Stimulated activated CD4-positive, alpha-beta T cell treated with anti-CD3 and anti-CD28 coated beads, TNF-alpha, amount 100 ng/mL, for 4 hours (primary cell): ENCODE measurements at places on chromosomes 13 and 19.

DNA sequence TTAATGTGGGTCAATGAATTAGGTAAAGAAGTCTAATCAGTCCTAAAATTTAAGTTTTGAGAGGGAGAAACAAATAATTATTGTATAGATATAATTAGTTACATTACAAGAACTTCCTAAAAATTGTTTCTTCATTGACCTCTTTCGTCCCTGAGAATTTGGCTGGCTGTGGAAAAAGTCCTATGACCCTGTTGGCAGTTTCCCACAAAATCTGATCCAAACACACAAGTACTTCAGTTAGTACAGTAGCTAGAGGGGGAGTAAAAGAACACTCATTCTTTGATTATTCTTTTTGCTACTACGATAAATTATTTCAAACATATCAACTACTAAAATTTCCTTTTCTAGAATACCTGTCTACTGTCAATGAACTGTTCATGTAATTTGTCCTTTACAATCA is 11.3 kb downstream of the POSTN start:
- DNase-seq = no peak

GRCh38 chr13:97298816-97299215 is 76.7 kb downstream of the MBNL2 start:
- no peak for DNase-seq

- DNase-seq = no peak
These were observed 47.7 kb downstream of the DOCK9 start for GRCh38 chr13:98930151-98930591.

DNA sequence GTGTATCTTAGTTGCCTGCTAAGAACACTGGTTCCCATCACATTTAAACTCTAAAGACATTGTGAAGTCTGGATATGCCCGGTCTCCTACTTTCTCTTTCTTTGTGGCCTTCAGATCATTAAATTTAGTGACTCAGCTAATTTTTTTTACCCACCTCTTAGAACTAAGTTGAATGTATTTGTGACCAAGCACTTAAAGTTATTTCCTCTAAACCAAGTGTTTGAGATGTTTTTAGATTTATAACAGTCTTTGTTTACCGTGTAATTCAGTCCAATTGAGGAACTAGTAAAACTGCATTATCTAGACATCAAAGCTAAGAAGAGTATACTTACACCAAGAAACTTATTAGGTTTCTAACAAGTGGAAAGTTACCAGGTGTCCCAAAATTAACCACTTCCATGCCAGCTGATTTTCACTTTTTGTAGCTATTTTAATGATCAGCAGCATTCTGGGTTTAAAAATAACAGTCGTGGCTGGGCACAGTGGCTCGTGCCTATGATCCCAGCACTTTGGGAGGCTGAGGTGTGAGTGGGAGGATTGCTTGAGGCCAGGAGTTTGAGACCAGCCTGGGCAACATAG is 53.1 kb downstream of the ARHGAP35 start:
- DNase-seq = no peak

- DNase-seq = no peak
These were observed 1442.9 kb downstream of the UQCRFS1 start for GRCh38 chr19:27770095-27770494.

- DNase-seq = no peak
These were observed 108.5 kb downstream of the ERCC5 start for GRCh38 chr13:102954350-102954749.

GRCh38 chr19:6503407-6504201 is 1.5 kb upstream of the TUBB4A start:
- no peak for DNase-seq

DNA sequence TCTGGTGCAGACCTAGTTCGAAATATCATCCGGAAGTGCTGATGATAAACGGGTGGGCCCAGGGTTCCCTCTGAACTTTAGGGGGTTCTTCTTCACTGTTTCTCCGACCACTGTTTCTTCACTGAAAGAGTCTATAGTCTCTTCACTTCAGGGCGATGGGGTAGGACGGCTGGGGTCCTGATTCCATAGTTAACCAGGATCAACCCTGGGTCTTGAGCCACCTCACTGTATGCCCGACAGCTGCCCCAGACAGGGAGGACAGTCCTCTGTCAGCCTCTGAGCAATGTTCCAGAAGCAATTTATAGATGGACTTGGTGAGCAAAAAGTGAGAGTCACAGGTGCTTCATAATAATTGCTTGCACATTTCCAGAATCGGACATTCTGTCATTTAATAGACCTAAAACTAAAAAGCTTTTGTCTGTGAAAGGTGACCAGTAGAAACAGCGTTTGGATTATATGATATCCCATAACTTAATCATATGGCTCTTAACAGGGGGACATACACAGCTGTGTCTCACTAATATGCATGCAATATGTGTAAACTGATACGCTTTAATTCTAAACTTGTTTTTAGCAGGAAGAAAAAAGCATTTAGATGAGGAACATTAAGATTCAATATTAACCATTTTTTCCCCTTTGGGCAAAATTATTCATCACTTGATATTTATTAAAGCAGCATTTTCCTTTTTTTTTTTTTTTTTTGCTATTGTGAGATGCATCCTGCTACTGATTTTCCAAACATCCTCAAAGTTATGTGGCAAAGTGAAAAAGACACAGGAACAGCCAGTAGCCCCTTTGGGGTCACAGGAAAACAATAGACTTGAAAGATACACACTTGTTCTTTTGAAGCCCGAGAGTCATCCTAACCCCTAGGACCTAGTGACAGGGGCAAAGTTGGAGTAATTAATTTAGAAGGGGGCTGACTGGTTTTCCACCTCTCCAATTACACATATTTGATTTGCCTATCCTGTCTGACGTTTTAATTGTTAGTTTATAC is 277.0 kb downstream of the ZNF536 start:
- no peak for DNase-seq

DNA sequence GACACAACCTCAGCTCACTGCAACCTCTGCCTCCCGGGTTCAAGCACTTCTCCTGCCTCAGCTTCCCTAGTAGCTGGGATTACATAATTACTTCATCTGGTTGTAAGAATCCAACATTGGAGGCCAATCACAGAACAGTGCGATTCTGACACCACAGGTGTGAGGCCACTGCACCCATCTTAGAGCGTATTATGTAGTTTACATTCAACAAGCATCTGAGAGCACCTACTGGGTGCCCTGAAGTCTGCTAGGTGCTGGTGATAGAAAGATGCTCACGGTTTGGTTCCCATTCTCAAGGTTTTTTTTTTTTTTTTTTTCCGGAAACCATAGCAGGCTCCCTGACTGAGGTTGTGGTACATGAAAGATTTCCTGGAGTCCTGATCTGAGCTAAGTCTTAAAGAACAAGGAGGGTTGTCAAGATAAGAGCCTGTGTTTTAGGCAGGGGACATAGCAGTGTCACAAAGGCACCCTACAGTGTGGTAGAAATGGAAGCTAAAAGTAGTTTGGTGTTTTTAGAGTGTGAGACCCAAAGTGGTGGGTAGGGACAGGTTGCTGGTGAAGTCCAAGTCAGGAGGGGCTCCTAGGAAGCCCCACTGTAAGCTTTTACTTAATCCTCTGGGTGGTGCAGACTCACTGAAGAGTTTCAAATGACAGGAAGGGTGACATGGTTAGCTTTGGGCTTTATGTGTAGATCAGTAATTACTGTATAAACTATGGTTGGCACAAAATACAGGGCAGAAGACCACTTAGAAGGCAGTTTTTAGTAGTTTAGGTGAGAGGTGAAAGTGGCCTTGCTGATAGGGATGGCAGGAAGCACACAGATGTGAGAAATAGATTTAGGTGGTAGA is 15.2 kb downstream of the SAE1 start:
- DNase-seq = no peak

DNA sequence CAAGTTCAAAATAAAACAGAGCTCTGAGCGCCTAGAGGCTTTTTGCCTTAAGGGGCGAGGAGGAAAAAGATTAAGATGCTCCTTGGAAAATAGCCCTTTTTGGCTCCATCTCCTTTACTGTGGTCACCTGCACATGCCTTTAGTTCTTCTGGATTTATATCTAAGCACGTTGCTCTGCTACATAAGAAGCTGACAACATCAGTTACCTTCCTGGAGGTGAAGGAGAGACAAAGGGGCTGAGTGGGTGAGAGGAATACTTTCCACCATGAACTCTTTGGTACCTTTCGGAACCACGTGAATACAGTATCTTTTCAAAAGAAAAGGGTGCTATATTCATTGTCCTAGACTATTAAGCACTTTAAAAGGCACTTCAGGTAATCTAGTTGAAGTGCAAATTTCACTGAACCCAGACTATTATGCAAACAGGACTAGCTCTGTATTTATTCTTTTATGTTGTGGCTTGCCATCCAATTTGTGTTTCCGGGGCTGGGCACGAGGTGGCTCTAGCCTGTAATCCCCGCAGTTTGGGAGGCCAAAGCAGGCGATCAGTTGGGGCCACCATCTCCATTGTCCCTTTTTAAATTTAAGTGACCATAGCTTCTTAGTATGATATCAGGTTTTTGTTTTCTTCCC is 201.5 kb downstream of the TM9SF2 start:
- no peak for DNase-seq

DNA sequence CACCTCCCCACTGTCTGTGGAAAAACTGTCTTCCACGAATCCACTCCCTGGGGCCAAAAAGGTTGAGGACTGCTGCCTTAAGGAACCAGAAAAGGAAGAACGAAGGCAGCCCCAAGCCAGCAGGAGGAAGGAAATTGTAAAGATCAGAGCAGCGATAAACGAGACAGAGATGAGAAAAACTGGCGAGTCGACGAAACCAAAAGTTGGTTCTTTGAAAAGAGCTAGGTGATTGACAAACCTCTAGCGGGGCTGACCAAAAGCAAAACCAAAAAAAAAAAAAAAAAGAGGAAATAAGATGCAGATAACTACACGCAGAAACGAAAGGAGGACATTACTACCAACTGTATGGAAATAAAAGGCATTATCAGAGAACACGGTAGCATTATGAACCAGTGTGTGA is 76.9 kb downstream of the GADD45B start:
- no peak for DNase-seq

DNA sequence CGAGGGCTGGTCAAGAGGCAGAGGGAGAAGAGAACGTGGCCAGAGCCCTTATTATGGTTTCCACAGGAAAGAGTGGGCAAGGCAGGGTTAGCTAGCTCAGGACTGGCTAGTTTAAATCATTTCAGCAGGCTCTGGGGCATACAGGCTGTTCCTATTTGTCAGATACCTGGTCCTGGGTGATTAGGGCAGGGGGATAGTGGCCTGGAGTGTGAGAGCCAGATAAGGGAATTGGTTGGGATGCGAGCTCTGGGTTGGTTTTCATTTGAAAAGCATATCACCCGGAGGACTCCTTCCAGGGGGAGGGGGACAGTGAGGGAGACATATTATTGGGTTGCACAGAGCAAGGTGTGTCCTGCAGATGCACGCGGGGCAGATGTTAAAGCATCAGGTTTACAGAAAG is 75.3 kb upstream of the CLDN10 start:
- no peak for DNase-seq

GRCh38 chr13:110455444-110455843 is 106.1 kb downstream of the RAB20 start:
- DNase-seq = no peak

DNA sequence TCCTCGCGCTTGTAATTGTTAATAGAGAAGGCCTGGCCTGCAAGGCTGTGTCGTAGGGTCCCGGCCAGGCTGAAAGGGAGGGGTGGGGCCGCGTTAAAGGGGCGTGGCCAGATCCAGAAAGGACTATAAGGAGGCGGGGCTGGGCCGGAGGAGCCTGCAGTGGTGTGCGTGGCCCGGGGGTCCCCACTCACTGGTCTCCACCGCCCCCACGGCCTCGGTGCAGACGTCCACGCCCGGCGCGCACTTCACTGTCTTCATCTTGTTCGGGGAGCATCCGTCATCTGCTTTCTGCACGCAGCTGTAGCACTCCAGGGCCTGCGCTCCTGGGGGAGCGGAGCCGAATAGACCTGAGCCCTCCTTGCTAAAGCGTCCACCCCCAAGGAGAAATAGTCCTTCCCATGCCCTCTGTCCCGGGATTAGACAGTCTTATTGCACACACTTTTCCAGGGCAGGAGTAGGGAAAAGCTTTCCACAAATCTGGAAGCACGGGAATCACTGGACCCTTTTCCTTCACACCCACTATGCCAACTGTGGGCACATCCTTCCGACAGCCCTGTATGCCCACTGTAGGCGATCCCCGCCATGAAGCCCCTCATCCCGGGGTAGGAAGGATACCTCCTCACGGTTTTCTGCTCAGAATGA is 1.2 kb downstream of the LYPD3 start:
- DNase-seq = no peak

DNA sequence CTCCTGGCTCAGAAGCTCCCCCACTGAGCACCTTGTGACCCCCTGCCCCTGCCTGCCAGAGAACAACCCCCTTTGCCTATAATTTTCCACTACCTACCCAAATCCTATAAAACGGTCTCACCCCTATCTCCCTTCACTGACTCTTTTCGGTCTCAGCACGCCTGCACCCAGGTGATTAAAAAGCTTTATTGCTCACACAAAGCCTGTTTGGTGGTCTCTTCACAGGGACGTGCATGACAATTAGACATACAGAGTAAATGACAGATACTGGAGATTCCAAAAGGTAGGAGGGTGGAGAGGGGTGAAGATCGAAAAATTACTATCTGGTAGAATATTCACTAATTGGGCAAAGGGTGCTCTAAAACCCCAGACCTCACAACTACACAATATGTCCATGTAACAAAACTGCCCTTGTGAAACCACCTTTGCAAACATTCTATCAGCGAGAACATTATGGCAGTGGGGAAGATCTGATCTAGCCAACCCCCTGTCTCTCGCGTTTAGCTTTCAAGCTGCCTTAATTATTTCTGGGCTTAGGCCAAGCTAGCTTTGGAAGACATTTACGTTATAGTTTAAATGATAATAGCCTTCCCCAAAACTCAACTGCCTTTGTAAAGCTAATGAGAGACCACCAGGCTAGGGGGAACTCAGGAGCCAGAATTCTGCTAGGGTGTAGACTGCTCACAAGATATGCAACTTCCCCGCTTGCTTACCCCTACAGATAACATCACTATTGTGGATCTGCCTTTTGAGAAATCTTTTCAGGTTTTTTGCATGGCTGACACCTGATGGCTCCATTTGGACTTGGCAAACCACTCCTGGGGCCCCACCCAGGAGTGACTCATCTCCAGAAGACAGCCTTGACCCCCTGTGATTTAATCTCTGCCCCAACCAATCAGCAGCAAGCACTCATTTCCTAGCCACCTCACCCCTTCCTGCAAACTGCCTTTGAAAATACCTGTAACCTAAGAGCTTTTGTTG is 1534.0 kb upstream of the SPRY2 start:
- no peak for DNase-seq

DNA sequence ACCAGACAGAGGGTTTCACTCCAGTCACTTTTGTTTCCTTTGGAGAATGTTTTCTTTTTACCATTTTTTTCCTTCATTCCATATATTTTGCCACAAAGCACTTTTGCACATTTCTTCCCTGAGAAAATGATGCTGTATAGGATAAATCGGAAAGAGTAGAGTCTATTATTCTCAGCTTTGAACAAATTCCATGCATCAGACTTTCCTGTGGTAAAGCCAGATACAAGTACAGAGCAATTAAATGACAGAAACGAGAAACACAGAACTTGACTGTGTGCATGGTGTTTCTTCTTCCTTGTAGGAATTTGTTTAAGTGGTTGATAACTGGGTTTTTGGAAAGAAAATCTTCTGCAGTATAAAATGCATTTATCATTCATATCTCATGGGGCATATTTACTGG is 107.4 kb upstream of the CSNK1A1L start:
- DNase-seq = no peak

DNA sequence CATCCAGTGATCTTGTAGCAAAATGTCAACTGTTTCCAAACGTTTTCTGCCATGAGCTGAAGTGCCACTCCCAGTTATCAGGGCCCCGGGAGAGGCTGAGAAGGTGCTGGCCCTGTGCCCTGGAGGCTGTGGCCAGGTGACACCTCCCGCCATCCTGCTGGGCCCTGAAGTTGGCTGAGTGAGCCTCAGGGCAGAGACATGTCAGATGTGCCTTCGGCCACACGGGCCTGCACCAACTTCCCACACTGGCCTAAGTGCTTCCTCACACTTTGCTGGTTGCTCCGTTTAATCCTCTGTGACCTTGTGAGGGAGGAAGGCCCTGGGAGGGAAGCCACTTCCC is 4.8 kb downstream of the ADPRHL1 start:
- no peak for DNase-seq
